ENCODE measurements at places on chromosomes 7 and 10.
A peak's percentile ranks its signal among the peaks of the same experiment; 100 is the strongest.

- no peak for DNase-seq
Measured at GRCh38 chr10:131145756-131146155, 165.8 kb downstream of the TCERG1L start.

DNA sequence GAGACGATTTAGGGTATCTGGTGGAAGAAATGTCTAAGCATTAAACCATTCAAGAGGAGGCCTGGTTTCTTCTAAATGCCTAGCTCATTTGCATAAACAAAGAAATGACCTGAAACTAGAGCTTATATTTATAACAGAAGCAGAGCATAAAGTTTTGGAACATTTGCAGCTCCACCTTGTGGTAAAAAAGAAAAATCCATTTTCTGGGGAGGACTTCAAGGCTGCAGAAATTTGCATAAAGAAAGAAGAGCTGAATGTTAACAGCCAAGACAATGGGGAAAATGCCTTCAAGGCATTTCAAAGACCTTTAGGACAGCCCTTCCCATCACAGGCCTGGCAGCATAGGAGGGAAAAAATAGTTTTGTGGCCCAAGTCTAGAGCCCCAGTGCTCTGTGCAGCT is 362.0 kb downstream of the ZNF248 start:
- no peak for DNase-seq

DNA sequence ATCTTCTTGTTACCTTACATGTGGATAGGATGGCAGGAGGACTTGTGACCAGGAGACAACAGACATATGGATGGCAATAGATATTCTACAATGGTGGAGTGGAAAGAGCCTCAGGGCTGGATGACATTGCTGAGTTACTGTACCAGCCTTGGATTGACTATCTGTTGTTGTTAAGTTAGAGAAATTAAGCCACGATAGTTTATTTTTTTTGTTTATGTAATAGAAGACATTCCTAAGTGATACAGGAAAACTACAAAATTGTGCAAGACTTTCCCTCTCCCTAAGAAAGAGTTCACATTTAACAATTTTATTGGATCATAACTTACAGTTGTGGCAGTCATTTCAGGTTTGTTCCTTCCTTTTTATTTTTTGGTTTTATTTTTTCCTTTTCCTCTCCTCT is 230.7 kb upstream of the CACNA2D1 start:
- no peak for DNase-seq

- DNase-seq, result peak; percentile 29
Measured at GRCh38 chr7:37815671-37816371, 32.6 kb upstream of the NME8 start.

- DNase-seq, result no peak
Measured at GRCh38 chr7:68984306-68984705, 614.0 kb upstream of the AUTS2 start.

- DNase-seq, result no peak
Measured at GRCh38 chr10:132534391-132535064, 3.1 kb upstream of the INPP5A start.

GRCh38 chr10:27297844-27298521 is 57.4 kb upstream of the ACBD5 start:
- DNase-seq, result no peak

- DNase-seq, result no peak
Measured at GRCh38 chr7:81884817-81885216, 115.0 kb upstream of the HGF start.

DNA sequence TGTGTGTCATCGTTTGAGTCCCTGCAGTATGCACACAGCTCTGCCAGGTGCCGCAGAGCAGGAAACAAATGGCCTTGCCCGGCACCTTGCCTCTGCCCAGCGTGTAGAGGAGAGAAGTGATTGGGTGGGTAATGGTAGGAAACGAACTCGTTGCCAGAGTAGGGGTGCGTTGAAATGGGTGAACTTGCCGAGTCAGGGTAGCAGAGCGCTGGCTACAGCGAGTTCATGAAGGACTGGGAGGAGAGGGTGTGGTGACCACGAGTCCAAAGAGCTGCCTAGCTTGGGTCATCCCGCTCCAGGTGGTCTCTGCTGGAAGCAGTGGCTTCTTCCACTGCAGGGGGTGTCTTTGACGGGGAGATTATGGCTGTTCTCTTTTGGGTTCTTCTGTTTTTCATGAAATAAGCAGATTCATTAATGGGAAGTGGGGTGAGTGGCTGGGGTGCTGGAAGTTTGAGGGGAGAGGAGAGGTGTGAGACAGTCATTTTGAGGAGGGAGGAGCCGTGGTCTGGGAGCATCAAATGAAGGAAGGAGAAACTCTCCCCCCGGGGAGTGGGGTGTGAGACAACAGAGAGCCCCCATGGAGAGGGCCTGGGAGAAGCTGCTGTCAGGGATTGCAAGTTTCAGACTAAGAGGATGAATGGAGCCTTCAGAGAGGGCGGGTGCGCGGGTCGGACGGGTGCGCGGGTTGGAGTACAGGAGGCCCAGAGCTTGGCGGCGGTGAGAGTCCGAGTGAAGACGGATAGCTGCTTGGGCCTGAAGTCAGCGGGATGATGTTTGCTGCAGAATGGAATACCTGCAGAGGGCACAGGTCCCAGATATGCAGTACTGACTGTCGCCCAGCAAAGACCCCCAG is 26.2 kb downstream of the PPP2R2D start:
- no peak for DNase-seq

- no peak for DNase-seq
Measured at GRCh38 chr10:133241501-133242205, 4.0 kb downstream of the VENTX start.

GRCh38 chr7:157544226-157544625 is 207.4 kb downstream of the DNAJB6 start:
- no peak for DNase-seq

- peak; percentile 40 for DNase-seq
Measured at GRCh38 chr7:7566651-7567611, at the start of gene MIOS. MIOS (plus strand) TSS chr7:7566884; CDS start chr7:7572476, 5,592 bp downstream.

DNA sequence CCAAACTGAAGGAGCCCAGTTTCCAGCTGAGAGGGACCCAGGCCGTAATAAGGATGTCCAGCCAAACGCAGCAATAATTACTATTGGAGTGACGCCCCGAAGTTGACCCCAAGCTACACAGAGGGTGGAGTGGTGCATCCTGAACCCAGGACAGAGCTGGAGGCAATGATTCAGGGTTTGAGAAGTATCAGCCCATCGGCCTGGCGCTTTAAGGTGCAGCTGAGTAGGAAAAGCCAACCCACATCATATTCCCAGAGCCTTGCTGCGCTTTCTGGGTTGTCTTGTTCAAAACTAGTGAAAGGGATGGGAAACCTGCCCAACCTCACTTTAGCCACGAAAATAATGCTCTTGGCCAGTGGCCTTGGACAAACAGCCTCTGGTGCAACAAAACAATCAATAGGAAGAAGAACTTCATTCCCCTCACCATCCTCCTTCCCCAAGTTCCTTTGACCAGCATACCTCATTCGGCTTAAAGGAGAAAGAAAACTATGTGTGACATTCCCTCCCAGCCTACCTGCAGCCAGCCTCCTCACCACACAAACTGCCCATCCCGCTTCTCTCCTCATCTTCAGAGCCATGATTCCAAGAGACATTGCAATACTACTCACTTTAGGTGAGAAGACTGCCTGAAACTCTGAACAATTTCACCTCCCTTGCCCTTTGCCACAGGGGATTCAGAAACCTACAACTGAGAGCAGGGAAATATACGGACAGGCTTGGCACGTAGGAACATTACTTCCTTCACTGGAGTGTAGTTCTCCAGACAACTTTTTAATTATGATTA is 217.2 kb upstream of the MKLN1 start:
- DNase-seq, result no peak

DNA sequence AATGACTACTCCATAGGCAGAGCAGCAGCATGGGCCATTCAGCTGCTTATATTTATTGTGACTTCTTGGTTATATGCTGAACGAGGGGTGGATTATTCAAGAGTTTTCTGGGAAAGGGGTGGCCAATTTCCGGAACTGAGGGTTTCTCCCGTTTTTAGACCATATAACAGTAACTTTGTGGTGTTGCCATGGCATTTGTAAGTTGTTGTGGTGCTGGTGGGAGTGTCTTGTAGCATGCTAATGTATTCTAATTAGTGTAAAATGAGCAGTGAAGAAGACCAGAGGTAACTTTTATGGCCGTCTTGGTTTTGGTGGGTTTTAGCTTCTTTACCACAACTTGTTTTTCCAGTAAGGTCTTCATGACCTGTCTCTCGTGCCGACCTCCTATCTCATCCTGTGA is 139.6 kb downstream of the KLF6 start:
- no peak for DNase-seq

DNA sequence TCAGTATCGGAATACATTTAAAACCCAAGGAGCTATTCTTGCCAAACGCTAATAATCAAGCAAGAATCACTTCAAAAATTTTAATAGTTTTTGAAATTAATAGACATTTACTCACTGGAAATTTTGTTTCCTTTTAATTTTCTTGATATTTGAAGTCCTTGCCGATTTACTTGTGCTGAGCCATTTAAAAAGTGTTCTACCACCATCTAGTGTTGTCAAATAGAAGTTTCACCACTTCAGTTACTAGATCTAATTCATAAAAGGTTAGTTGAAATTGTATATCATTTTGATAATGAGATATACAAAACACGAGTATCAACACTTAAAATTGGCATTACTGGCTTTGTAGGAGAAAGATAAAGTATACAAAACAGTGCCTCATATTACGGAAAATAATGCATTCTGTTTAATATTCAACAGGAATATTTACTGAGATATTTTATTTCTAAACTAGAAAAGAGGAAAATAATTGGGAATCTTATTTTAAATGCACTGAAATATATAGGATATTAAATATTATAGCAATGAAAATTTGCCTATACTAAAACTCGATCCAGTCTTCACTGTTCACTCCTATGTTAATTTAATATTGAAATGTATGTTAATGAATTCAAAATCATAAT is 664.8 kb upstream of the SEMA3D start:
- DNase-seq, result peak; percentile 35

- DNase-seq, result no peak
Measured at GRCh38 chr10:88386821-88387773, 196.0 kb downstream of the RNLS start.

- no peak for DNase-seq
Measured at GRCh38 chr7:123665157-123665556, 9.5 kb downstream of the LMOD2 start.

GRCh38 chr7:131797841-131798240 is 241.4 kb upstream of the PODXL start:
- no peak for DNase-seq

- DNase-seq, result no peak
Measured at GRCh38 chr7:29105752-29106668, 40.3 kb downstream of the CPVL start.

- no peak for DNase-seq
Measured at GRCh38 chr10:73732931-73733623, 11.1 kb upstream of the SEC24C start.

- no peak for DNase-seq
Measured at GRCh38 chr10:97714401-97715258, 1.1 kb downstream of the MARVELD1 start.

GRCh38 chr7:111954474-111955381 is 251.5 kb downstream of the DOCK4 start:
- no peak for DNase-seq

GRCh38 chr7:155795951-155796350 is 16.3 kb downstream of the SHH start:
- DNase-seq, result no peak

DNA sequence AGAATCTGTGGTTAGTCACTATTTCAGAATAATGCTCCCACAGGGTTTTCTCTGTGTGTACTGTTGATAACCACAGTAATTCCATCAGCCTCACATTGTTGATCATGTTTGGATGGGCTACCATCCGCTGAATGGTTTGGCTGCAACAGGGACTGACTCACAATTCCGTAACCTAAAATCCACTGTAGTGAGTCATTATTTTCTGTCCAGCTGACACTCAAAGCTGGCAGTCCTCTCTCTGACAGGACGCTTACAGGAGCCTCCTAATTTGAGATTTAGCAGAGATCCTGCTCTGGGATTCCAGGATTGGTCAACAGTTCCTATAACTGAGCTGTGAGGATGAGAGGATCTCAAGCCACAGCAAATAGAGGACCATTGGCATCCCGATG is 32.7 kb downstream of the VWA2 start:
- no peak for DNase-seq

DNA sequence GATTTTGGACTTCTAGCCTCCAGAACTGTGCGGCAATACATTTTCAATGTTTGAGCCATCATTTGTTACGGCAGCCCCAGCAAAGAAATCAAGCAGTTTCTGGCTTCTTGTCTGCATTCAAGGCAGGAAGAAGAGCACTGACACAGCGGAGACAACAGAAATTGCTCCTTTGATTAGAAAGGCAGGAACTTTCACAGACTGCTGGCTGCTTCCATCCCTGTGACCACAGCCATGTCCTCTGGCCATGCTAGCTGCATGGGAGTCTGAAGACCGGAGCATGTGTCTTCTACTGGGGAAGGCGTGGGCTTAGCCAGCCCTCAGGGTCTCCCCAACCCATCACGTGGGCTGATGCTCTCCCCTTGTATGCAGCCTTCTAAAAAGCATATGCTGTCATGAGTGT is 19.1 kb downstream of the C10orf71 start:
- DNase-seq, result no peak

DNA sequence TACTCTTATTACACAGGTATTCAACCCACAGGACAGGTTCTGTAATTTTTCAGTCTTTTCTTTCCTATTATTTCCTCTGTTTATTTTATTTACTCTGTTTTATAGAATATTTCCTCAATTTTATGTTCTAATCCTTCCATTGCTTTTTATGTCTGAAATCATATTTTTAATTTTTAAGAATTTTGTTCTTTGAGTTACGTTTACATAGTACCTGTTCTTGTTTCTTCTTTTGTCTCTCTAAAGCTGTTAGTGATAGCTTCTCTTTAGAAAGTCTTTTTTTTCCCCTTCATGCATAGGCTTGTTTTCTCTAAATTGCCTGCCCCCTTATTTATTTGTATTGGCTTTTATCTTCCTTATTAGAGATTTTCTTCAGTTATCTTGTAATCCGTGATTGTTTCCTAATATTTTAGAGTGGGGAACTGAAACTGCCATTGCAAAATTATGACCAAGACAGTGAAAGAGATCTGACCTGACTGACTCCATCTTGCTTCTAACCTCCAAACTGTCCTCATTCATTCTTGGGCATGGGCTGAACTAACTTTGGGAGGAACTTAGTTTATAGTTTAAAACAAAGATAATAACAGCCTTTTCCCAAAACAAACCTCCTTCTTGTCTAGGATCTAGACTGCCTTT is 187.6 kb downstream of the PFKFB3 start:
- DNase-seq, result no peak

- no peak for DNase-seq
Measured at GRCh38 chr7:79823246-79823951, 311.2 kb upstream of the GNAI1 start.

DNA sequence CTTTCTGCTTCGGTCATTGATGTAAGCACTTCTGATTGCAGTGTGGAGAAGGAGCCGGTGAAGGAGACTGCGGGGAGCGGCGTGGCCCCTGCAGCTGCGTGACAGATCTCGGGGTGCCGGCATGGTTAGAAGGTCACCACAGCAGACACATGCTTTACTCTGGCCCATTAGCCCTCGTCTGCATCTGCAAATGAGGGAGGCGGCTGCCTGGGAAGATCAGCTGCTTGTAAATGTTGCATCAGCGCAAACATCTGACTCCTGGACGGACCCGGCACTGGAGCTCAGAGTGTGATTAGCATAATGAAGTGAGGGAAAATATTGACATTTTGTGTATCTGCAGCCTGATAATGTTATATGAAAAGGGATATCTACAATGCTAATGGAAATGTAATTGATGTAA is 30.5 kb upstream of the MNX1 start:
- DNase-seq, result no peak

All from NCI-H446 treated with DMSO at 0.1 percent for 48 hours (cell line).